ENCODE measurements at places on chromosomes 13 and 19.
A peak's percentile ranks its signal among the peaks of the same experiment; 100 is the strongest.

DNA sequence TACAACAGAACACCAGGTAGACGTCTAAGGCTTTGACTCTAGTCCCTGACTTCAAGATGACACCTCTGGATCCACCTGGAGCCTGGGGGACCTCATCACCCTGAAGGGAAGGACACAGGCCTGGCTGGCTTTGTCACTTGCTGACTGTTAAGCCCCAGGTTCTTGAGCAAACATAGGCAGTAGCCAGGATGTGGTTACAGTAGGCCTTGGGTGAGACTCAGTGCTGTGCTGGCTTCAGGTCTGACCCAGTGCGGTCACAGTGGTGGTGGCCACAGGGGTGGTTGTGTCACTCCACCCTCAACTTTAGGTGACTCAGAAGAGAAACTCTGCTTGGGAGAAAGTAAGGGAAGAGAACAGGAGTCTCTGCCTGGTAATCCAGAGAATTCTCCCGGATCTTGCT, 497.8 kb downstream of the UQCRFS1 start:
- DNase-seq: no peak

DNA sequence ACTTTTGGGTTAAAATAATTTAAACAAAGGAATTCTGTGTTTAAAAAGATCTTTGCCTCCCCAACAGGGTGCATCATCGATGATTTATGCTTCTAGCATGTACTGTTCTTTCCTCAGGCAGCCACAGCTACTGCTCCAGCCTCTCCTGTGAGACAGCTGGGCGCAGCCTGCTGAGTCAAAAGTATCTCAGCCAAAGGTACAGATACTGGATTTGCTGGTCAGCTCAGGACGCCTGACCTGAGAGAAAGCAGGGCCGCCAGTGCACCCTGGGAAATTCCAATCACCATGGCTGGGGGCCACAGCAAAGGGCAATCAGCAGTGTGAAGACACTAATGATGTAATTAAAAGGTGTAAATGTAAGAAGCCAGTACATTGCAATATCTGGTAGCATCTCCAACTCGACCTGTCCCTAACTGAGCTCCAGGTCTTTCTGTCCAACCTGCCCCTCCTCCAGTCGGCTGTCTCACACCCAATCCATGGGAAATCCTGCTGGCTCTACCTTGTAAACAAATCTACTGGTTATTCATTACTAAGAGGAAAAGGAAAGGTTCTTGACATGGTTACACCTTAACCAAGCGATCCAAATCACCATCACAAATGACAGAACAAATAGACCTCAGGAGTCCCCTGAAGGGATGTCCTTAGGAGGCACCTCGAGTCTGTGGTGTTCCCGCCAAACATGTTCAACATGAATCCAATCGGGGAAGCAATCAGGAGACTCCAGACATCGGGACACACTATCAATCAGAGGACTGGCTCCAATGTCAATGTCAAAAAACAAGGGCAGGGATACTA, 7.3 kb downstream of the OPA3 start:
- DNase-seq: no peak

DNA sequence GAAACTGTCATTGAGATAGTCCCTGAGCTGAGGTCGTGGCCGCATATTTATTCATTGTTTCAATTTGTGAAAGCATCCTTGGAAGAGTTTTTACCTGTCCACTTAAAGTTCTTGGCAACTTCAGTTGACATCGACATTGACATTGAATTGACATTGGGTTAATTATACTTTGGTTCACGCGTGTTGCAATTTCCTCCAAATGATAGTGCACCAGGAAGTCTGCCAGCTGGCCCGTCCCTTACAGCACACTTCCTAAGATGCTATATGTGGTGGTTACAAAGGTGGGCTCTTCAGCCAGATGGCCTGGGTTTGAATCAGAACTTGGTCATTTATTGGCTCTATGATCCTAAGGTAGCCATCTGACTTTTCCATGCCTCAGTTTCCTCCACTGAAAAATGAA, 176.0 kb downstream of the FGF14 start:
- no peak for DNase-seq

- peak; percentile 91 for DNase-seq
Observed at GRCh38 chr19:31214086-31214485, 135.2 kb downstream of the TSHZ3 start.

- no peak for DNase-seq
Observed at GRCh38 chr13:38147050-38147449, 202.6 kb upstream of the UFM1 start.

DNA sequence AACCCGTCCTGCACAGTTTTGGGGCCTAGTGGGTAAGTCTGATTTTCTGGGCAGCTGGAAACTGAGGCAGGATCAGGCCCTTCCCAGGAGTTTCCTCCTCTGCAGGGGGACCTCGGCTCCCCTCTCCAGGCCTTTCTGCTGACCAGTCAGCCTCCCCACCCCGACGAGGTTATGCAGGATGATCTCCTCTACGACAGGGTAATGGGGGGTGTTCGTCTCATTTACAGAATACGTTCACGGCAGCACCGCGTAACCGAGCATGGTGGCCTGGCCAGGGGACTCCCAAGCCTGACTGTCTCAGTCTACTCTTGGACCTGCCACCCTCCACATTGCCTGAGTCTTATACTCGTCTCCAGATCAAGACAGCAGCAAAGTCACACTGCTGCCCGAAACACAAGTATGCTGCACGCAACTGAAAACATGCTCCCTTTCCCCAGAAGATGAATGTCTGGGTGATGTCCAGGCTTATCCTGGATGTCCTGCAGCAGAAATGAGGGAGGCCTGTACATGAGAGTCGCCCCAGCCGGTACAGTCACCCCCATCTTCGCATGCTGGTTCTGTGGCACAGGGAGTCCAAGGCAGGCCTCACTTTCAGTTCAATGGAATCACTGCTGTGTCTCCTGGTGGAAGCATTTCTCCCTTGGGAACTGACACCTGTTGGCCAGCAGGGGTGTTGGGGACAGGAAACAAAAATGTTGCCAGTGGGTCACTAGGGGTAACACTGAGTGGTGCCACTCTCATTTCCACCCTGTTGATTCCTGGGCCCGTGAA, 120.8 kb downstream of the SOX1 start:
- no peak for DNase-seq

DNA sequence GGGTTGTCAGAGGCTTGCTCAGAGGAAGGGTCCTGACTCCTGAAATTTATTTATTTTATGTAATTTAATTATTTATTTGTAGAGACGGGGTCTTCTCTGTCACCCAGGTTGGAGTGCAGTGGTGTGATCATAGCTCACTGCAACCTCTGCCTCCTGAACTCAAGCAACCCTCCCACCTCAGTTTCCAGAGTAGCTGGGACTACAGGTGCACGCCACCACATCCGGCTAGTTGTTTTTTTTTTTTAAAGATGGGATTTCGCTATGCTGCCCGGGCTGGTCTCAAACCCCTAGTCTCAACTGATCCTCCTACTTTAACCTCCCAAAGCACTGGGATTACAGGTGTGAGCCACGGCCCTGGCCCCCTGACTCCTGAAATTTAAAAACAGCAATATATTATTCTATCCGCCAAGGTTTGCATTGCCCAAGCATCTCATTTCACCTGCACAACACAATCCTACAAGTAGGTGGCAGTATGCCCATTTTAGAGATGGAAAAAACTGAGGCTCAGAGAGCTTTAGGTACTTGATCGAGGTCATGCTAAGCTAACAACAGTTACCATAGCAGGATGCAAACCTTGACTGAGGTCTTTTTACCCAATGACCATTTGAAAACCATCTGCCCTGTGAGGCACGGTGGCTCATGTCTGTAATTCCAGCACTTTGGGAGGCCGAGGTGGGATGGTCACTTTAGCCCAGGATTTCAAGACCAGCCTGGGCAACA, 18.1 kb downstream of the ARHGEF18 start:
- DNase-seq: peak; percentile 40

GRCh38 chr19:44278181-44278690, 18.6 kb downstream of the ZNF233 start:
- DNase-seq: no peak

- peak; percentile 61 for DNase-seq
Observed at GRCh38 chr19:16386619-16387240, 62.1 kb downstream of the KLF2 start.

DNA sequence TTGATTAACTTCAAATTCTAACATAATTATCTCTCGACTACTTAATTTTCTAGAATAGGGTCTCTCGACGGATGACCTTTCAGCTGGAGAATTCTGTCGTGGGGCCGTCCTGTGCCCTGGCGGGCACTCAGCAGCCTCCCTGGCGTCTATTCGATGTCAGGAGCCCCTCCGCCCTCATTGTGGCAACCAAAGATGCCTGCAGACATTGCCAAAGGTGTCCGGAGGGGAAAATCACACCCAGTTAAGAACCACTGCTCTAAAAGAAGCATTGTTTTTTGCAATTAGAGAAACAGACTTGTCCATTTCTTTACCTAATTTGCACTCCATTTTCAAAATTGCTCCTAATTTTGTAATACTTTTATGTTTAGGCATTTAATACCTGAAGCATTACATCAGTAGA, 79.2 kb upstream of the ARHGEF7 start:
- no peak for DNase-seq

- no peak for DNase-seq
Observed at GRCh38 chr13:112875627-112876026, 93.4 kb upstream of the MCF2L start.

DNA sequence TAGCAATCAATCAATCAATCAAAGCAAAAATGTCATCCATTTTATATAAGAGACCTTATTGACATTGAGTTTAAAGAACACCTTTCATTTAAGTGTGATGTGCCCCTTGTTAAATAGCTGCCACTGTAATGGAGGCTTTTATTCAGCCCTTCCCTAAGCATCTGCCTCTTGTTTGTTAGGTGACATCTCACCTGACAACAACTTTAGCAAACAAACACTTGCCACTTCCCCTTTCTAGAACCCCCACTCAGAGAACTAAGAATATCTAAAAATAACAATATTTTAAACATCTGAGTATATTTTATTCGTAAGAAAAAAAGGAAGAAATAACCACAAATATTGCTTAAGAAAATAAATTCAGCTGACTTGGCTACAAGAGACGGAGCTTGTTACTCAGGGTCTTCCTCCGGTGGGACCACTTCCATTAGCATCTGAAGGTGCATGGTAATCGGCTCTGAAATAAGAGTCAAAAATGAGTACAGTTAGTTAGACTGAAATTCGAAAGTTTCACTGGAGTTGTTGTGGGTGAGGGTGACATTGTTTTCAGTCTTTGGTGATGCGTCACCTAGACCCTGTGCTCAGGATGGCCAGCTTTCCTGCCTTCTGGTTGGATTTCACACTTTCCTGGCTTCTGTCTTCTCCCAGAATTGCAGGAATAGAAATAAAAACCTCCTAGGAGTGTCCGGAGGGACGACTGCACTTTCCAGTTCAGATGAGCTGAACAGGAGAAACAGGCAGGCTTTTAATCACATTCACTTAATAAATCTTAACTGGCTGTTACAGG, 39.1 kb downstream of the SLC7A9 start:
- DNase-seq: no peak

DNA sequence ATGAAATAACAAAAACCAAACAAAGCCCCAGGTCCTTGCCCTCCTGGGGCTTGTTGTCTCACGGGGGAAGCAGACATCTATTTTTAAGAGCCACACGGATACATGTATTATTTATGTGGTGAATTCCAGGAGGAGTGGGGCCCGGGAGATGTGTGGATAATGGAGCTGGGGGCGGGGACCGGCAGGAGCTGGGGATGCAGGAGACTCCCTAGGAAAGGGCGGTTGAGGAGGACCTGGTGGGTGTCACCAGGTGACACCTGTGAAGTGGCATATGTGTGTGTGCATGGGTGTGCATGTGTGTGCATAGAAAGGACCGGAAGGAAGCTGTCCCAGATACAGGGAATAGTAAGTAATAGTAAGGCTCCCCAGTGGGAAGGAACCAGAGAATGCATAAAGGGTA, 148.9 kb downstream of the URI1 start:
- DNase-seq: no peak

DNA sequence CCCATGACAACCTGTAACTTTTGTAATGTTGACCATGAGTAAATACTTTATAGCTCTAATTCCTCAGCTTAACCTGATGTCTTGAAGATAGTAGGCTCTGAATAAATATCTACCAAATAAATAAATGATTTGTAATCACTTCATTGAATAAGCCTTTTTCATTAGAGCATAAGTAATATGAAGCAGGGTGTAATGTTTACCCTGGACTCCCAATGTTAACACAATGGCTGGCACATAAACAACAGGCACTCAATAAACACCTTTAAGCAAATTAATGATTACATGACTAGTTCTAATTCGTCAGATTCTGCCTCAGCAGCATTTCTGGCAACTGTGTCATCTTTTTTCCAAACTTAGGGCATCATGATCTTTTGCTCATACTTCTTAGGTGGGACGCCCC, 396.3 kb downstream of the LIG4 start:
- no peak for DNase-seq

DNA sequence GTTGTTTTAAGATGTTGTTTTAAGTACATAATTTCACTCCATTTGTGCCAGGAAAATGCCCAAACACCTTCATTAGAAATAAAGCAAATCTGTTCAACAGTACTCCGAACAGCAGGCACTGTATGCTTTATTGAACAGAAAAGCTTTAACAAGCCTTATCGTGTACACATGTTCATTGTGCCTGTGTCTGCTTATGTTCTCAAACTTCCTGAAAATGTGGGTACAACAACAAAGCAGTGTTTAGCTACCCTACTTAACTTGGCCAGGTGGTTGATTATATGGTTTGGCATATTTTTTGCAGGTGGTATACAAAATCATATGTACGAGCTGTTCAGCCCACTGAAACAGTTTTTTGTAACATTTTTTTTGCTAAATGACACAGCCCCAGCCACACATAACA, 718.0 kb downstream of the DACH1 start:
- no peak for DNase-seq

GRCh38 chr13:106186366-106187030, 349.0 kb downstream of the EFNB2 start:
- DNase-seq: no peak

- no peak for DNase-seq
Observed at GRCh38 chr19:13152356-13152973, 2.3 kb downstream of the IER2 start.

- DNase-seq: no peak
Observed at GRCh38 chr13:25910991-25911419, 140.8 kb downstream of the SHISA2 start.

DNA sequence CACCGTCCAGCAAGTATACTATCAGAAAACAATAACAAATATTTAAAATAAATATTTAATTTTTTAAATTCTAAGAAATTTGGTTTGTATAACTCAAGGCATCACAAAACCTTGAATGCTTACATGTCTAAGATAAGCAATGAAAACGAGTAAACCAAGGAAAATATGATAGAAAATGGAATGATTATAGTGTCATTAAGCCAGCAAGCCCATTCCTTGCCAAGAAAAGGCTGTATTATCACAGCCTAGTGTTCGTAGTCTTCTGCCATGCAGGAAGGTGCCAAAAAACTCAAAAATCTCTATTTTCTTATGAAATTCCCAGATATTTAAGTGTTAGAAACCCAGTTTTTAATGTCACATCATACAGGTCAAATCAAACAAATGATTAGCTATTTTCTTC, 136.4 kb downstream of the STOML3 start:
- no peak for DNase-seq

GRCh38 chr13:41981951-41982715, 21.2 kb upstream of the VWA8 start:
- no peak for DNase-seq

- DNase-seq: no peak
Observed at GRCh38 chr13:61247149-61247936, 168.3 kb downstream of the PCDH20 start.

Measured in activated CD4-positive, alpha-beta T cell treated with anti-CD3 and anti-CD28 coated beads for 48 hours (primary cell).